Effector memory CD4-positive, alpha-beta T cell (primary cell): ENCODE measurements at places on chromosomes 3 and 15.

GRCh38 chr3:182959474-182960350 is 20.6 kb downstream of the DCUN1D1 start:
- DNase-seq = no peak

DNA sequence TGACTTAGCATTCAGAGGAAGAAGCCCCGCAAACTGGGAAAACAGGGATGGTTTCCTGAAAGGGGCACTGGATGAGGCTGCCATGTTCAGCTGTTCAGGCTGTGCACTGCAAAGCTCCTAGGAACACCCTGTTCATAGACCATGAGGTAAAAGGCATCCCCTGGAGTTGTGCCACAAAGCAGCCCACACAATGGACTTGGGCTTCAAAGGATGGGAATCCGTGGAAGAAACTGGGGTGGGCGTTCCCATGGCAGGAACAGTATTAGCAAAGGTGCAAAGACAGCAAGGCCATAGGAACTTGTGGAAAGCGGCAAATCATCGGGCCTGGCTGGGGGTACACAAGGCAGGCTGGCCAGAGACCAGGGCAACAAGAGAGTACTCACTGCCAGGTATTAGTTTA is 8.9 kb downstream of the OXTR start:
- DNase-seq = no peak

GRCh38 chr15:65197337-65197645 is 12.1 kb upstream of the CLPX start:
- no peak for DNase-seq

- DNase-seq = no peak
These were observed 764.0 kb upstream of the DPPA4 start for GRCh38 chr3:110101361-110101760.

DNA sequence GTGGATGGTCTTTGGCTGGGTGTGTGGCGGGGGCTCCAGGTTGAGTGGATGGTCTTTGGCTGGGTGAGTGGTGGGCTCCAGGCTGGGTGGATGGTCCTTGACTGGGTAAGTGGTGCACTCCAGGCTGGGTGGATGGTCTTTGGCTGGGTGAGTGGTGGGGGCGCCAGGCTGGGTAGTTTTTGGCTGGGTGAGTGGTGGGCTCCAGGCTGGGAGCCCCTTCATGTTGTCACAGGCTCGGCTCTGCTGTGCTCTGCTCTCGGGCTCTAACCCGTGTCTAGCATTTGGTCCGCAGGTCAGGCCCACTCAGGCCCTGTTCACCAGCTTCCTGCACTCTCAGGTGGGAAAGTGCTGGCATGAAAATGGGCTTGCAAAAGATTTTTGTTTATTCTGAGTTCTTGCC is 25.1 kb downstream of the CD276 start:
- DNase-seq = no peak

GRCh38 chr3:37266809-37267208 is 92.4 kb upstream of the LRRFIP2 start:
- no peak for DNase-seq

- DNase-seq = no peak
These were observed 219.2 kb downstream of the OPA1 start for GRCh38 chr3:193812078-193812725.

DNA sequence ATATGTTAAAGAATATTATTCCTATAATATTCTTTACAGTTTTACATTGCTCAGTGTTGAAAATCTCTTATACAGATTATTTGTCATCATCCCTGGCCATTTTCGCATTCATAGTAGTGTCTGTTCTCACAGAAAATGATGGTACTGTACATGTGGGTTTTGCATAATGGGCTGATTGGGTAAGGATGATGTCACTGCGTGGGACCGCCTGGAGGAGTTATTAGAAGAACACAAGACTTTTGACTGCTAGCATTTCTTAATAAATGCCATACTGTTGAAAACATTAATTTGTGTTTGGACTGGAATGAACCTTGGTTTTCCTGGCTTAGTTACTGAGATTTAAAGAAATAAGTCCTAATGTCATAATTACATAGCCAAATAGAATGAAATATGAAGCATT is 20.3 kb downstream of the LRCH3 start:
- no peak for DNase-seq

GRCh38 chr3:40828741-40829415 is 304.1 kb downstream of the ZNF621 start:
- no peak for DNase-seq

DNA sequence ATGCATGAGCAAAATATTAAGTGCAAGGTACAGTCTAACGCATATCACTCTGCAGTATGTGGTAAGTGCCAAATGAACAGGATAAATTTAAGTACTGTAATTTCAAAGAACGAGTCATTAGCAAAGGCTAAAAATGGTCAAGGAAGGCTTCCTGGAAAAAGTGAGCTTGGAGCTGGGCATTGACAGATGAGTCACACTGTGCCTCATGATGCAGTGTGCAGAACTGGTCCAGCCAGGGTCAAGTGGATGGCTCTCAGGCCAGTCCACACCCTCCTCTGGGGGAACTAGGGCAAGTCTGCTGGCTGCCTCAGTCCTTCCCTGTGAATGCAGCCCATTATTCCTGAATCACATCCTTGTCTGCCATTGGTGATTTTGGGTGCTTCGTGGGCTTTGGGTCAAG is 76.3 kb downstream of the CACNA1D start:
- no peak for DNase-seq

DNA sequence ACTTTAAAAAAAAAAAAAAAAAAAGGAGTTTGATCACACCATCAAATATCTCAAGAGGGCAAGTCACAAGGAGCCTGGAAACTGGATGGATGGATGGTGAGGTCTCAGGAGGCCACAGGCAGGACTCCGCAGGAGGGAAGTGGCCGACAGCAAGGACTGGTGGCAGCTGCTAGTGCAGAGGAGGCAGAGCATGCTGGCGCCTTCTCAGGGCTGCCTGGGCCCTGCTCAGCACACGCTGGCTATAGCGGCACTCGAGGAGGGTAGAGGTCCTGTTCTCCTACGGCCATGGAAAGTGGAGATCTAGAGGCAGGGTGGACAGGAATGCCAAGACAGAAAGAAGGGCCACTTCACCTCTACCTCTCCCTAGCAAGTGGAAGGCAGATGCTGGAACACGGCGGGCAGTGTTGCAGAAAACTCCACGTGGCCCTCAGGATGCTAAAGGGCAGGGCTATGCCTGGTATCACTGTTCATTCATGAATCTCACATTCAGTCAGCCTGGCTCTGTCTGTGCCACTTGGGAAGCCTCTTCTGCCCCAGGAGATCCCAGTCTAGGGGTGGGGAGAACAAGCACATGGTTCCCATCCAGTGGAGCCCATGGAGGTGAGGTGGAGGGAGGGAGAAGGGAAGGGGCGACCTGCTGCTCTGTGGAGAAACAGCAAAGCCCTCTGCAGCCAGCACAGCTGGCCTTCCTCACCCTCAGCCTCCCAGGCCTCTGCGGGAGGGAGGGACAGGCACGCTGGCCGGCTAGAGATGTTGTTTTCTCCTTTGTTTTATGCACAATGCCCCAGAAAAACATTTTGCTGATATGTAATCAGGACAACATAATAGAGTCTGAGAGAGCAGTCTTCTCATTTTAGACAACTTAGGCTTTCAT is 71.0 kb downstream of the OXNAD1 start:
- no peak for DNase-seq

- no peak for DNase-seq
These were observed 986 bp downstream of the KPNA4 start for GRCh38 chr3:160564258-160564911.

- DNase-seq = no peak
These were observed 1004.1 kb downstream of the TBL1XR1 start for GRCh38 chr3:176193032-176193730.

DNA sequence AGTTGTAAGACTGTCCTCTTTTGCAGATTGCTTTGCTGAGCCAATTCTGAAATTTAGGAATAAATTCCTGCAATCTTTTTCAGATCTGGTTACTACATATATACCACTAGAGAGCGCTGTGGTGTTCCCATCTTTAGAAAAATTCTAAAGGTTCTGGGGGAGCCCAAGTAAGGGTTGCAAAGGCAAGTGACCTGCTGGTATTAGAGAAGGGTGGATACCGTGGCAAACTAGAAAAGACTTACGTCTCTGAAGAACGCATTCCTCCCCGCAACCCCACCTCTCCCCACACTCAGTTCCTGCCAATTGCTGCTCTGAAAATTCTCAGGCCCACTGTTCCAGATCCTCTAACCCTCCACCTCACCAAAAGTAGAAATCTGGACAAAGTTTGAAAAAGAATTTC is 48.5 kb downstream of the EFHB start:
- no peak for DNase-seq

- no peak for DNase-seq
These were observed 223.0 kb downstream of the EBLN2 start for GRCh38 chr3:73284472-73284871.

DNA sequence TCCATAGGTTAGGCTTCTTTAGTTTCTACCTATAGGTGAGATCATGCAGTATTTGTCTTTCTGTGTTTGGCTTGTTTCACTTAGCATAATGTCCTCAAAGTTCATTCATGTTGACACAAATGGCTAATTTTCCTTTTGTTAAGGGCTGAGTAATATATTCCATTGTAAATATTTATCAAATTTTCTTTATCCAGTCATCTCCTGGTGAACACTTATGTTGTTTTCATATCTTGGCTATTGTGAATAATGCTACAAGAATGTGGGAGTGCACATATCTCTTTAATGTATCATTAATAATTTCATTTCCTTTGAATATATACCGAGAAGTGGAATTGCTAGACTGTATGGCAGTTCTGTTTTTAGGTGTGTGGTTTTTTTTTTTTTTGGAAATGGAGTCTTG is 250.9 kb upstream of the SEMA6D start:
- DNase-seq = no peak

DNA sequence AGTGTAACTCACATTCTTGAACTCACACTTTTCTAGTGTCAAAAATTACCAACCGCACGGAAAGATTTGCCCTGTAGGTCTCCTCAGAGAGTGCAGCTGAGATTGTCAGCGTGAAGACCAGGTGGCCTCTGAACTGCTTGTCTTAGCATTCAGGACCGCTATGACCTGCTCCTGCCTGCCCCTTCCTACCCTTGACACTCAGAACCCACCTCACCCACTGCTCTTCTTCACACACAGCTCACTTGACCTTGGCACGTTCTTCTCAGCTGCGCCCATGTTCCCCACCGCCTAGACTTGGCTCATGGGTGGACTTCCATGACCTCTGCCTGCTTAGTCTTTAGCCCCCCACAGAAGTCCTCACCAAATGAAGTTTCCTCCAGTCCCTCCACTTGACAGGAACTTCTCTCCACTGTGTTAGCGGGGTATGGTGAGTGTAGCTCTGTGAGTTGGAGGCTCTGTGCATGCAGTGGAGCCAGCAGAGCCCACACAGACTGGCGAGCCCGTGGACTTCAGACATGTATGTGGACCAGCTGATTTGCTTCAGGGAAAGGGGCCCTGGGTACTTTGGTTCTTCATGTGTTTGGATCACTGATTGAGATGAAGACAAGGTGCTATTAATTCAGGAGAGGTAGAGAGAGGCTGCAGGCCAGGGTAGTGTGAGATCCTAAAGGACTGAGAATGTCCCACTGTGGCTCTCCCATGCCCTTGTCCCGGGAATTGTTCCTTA is 221.3 kb downstream of the OPA1 start:
- DNase-seq = no peak

DNA sequence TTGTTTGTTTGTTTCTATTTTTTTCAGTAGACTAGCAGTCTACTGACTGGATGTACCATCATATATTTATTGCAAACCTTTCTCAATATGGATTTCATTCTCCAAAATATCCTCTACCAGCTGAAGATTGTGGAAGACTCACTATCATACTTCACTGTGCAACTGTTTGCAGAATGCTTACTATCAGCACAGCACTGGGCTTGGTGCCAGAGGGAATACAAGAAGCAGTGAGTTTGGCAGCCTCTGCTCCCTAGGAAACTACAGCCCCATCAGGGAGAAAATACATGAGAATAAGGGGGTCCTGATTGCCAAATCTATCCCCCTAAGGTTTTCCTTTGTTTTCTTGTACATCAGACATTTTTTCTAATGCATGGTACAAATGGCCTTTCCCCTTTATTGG is 27.5 kb downstream of the AQP9 start:
- no peak for DNase-seq

GRCh38 chr3:105676621-105677300 is 192.1 kb downstream of the CBLB start:
- DNase-seq = no peak

GRCh38 chr3:25170021-25170420 is 258.0 kb upstream of the RARB start:
- DNase-seq = no peak

- no peak for DNase-seq
These were observed 150.3 kb downstream of the TLE3 start for GRCh38 chr15:69947394-69947793.

DNA sequence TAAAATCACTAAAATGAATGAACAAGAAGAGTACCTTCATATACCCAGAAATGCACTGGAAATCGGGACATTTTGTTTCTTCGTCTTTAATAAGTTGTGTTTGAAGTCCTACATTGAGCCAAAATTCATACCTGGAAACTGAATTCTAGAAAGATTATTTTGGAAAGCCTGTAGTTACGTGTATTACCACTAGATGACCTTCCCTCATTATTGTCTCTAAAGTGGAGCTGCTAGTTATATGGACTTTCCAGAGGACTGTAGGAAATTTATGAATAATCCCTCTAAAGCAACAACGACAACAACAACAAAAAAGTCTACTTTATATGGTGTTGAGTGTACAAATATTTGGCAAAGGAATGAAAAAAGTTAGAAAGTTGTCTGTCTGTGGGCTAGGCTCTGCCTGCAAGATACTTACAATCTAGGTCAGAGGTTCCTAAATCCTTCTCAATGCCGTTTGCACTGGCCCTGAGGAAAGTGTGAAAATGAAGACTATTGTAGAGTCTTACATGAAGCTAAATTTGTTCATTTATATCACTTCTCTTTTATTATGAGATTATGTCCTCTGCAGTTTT is 234.8 kb upstream of the NR2E3 start:
- DNase-seq = no peak

DNA sequence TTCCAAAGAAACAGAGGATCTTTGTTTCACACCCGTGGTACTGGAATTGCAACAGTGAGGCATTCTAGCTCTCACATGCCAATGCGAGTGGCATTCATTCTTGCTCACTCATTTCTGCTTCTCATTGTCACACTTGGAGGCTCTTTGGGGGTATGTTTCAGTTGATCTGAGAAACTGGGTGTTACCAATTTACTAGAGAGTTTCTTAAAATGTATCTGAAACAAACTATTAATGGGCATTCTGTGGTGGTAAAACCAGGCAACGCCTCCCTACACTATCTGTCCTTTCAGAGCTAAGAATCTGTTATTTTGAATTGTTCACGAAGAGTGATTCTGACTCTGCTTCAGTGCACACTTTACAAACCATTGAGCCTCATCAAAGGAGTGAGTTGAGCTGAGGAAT is 140.6 kb upstream of the BHLHE40 start:
- DNase-seq = no peak

- DNase-seq = no peak
These were observed 1.4 kb downstream of the ARID3B start for GRCh38 chr15:74542166-74543042.

- no peak for DNase-seq
These were observed 15.0 kb downstream of the MBNL1 start for GRCh38 chr3:152283492-152284381.
